ENCODE measurements at places on chromosomes 12 and 14. TPM values are rescaled to one million over a fixed set of nuclear protein-coding genes. Genes with fewer than 3 reads are reported as not detected.

The RASSF8 gene
- 0.56 TPM for total RNA-seq

The LPAR5 gene
- 5.1 TPM for total RNA-seq

The TTC6 gene
- not detected for total RNA-seq

The MFAP5 gene
- total RNA-seq, result not detected

The SYNDIG1L gene
- not detected for total RNA-seq

The NEK9 gene
- 63.1 TPM for total RNA-seq

The SYNE2 gene
- 39.4 TPM for total RNA-seq

The SLC38A6 gene
- total RNA-seq, result 7.6 TPM

The NKX2-1 gene
- total RNA-seq, result not detected

The TCL1A gene
- not detected for total RNA-seq

The MGP gene
- total RNA-seq, result not detected

The TAS2R7 gene
- total RNA-seq, result not detected

The SLC16A7 gene
- 41.8 TPM for total RNA-seq

The KLRB1 gene
- not detected for total RNA-seq

The GPR132 gene
- total RNA-seq, result 24.9 TPM

The DIO2 gene
- not detected for total RNA-seq

The PCED1B gene
- 92.5 TPM for total RNA-seq

The FAM90A1 gene
- total RNA-seq, result 0.47 TPM

The PTPRR gene
- not detected for total RNA-seq

The CIT gene
- total RNA-seq, result 83.4 TPM

The ADSS1 gene
- total RNA-seq, result 2.7 TPM

The DIO3 gene
- total RNA-seq, result not detected

The VRTN gene
- not detected for total RNA-seq

The MBD6 gene
- total RNA-seq, result 66.4 TPM

The ERP27 gene
- 1.5 TPM for total RNA-seq

The LRTM2 gene
- total RNA-seq, result not detected

The ACSS3 gene
- total RNA-seq, result not detected

The RNFT2 gene
- total RNA-seq, result 25.5 TPM

The STAC3 gene
- 5.4 TPM for total RNA-seq

The AQP2 gene
- total RNA-seq, result not detected

The KRT74 gene
- total RNA-seq, result not detected

The SOCS2 gene
- 5.1 TPM for total RNA-seq

The CD69 gene
- 72.7 TPM for total RNA-seq

The A2M gene
- not detected for total RNA-seq

The TMEM229B gene
- total RNA-seq, result 1.0 TPM

The HOXC5 gene
- not detected for total RNA-seq

The AVPR1A gene
- total RNA-seq, result not detected

The GARIN6 gene
- total RNA-seq, result not detected

The SLC6A15 gene
- total RNA-seq, result not detected

The ANO2 gene
- not detected for total RNA-seq
